ENCODE measurements at places on chromosomes 2 and 18.
A peak's percentile ranks its signal among the peaks of the same experiment; 100 is the strongest.

DNA sequence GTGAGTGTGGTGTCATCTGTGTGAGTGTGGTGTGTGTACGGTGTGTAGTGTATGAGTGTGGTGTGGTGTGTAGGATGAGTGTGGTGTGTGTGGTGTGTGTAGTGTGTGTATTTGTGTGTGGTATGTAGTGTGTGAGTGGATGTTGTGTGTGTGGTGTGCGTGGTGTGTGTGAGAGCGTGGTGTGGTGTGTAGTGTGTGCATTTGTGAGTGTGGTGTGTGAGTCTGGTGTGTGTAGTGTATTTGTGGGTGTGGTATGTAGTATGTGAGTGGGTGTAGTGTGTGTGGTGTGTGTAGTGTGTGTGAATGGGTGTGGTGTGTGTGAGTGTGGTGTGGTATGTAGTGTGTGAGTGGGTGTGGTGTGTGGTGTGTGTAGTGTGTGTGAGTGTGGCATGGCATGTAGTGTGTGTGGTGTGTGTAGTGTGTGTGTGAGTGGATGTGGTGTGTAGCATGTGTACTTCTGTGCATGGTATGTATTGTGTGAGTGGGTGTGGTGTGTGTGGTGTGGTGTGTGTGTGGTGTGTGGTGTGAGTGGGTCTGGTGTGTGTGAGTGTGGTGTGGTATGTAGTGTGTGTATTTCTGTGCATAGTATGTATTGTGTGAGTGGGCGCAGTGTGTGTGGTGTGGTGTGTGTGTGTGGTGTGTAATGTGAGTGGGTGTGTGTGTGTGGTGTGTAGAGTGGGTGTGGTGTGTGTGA, 227.8 kb downstream of the BCL2 start:
- DNase-seq = no peak

DNA sequence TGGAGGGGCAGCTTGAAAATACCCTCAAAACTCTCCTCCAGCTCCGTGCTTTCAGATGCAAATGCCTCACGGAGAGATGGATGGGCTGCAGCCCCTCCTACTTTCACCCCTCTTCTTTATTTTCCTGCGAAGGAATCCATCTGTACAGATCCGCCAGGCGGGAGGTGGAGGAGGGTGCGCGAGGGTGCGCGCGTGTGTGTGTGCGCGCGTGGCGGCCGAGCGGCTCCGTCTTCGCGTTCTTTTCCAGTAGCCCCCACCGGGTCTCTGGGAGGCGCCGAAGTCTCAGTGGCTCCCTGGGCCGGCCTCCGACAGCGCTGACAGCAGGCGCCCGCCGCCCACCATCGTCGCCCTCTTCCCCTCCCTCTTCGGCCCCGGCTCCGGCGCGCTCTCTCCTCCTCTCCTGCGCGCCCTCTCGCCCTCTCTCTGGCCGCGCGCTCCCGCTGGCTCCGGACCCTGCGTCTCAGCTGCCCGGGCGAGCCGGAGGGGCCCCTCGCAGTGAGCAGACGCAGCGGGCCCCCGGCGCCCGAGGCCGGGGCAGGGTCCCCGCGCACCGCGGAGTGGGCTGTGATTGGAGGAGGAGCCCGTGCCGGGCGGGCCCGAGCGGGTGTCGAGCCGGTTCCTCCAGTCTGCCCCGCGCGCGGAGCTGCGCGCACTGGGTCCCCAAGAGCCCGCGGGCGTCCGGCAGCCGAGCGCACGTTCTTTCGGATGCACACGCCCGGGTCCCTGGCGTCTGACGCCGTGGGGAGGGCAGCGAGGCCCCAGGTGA, at the start of gene CDH7:
CDH7 (plus strand) TSS at position 624 of the 766 bp plus-strand sequence. CDS start 11,831 bp downstream, outside the sequence.
- no peak for DNase-seq

DNA sequence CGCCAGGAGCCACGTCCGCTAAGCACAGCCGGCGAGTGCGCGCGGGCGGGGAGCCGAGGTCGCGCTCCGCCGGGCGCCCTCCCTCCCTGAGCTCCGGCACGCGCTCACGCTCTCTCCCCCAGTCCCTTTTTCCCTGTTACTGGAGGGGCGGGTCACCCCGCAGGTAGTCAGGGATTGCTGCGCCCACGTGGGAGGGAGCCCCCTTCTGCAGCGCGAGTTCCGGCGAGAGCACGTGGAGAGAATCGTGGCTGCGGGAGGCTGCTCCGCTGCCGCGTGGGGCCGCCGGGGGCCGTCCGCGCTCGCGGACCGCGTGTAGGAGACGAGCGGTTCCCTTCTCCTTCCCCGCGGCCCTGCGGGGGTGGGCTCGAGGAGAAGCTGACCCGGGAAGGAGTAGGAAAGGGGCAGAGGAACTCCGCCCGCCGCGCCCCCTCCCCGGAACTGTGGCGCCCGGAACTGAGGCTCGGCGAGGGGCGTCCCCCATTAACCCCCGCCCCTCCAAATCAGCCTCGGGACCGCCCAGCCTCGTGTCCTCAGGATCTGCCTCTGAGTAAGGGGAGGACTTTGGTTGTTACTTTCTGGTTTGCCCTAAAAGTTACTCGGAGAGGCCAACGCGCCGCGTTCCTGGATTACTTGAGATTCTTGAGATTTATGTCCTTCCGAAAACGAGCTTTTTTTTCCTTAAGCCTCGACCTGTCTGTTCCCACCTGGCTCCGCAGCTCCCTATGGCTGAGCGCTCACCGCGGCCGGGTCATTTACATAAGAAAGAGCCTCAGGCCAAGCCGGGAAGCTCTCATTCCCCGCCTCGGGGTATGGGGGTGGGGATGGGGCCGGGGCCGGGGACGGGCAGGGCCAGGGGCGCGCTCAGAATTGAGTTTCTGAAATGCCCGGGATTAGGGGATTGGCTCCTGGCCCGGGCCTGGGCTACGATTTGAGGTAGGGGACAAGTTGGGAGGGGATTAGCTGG, 1.1 kb downstream of the HK2 start:
- DNase-seq = peak; percentile 46

GRCh38 chr2:164182116-164182627, 439.1 kb downstream of the GRB14 start:
- no peak for DNase-seq

DNA sequence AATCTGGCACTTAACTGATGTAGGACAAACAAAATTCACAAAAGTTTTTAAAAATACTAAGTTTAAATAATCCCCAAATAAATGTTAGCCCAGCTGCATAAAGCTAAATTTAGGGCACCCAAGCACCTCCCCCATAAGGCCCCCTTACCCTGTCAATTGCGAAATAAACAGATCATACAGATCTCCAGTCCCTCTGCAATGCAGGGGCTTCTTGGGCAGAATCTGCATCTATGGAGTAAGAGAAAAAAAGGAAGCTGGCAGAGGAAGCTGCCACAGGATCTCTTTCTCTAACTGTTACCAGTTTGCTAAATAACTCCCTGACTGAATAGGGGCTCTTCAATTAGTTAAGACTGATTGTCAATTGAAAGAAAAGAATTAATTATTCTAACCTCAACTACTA, 117.7 kb downstream of the MEMO1 start:
- DNase-seq = no peak
